Stimulated activated CD8-positive, alpha-beta memory T cell treated with anti-CD3 and anti-CD28 coated beads, Interleukin-7, amount 100 ng/mL, for 1 hour (primary cell): ENCODE measurements at places on chromosomes 1 and 21.

- no peak for DNase-seq
Observed at GRCh38 chr1:20974069-20974468, 187.0 kb upstream of the HP1BP3 start.

GRCh38 chr1:11198851-11199594 lies 9.9 kb downstream of the ANGPTL7 start:
- DNase-seq = no peak

DNA sequence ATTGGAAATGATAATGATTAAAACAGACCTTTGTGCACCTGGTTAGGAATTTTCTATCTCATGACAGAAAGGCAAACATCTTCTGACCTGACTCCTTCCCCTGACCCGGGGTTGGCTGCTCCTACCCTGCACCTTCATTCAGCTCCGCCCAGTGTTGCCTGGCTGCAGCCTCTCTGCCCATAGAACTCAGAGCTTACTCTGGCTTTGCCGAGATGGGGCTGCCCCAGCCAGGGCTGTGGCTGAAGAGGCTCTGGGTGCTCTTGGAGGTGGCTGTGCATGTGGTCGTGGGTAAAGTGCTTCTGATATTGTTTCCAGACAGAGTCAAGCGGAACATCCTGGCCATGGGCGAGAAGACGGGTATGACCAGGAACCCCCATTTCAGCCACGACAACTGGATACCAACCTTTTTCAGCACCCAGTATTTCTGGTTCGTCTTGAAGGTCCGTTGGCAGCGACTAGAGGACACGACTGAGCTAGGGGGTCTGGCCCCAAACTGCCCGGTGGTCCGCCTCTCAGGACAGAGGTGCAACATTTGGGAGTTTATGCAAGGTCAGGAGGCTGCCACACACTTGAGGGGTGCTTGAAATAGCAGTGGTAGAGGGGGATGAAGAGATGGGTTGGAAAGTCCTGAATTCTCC lies at the start of gene DIO1:
TSS of gene DIO1 (plus strand) at position 189 of the 638 bp plus-strand sequence. CDS start at position 213, 24 bp downstream.
- no peak for DNase-seq

DNA sequence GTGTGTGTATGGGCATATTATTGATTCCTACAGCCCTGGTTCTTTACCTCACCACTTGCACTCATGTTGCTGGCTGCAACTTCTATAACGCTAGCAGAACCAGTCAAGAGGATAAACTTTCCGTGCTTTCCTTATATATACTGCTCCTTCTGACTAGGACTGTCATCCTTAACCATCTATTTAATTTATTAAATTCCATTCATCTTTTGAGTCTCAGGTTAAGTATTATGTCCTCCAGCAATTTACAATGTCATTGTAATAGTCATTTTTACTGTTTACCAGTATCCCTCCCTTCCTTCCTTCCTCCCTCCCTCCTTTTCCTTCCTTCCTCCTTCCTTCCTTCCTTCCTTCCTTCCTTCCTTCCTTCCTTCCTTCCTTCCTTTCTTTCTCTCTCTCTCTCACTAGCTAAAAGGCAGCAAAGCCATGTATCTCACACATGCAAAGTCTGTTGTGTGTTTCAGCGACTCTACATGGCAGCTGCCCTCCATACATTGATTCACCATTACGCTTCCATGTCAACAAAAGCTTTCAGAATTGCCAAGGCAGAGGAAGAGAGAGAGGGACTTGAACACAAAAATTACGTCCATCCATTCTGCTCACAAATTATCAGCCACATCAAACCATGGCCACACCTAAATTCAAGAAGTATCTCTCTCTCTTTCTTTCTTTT lies 73.8 kb downstream of the ZNF326 start:
- DNase-seq = no peak

GRCh38 chr1:238336531-238336930 lies 445.8 kb upstream of the ZP4 start:
- DNase-seq = no peak

DNA sequence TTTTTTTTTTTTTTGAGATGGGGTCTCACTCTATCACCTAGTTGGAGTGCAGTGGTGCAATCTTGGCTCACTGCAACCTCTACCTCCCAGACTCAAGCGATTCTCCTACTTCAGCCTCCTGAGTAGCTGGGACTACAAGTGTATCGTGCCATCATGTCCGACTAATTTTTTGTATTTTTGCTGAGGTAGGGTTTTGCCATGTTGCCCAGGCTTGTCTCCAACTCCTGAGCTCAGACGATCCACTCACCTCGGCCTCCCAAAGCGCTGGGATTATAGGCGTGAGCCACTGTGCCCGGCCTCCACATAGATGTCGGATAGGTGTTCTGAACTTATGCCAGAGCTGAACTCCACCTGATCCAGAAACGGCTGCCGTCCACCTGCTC lies 21.1 kb downstream of the PLEKHM2 start:
- DNase-seq = no peak

DNA sequence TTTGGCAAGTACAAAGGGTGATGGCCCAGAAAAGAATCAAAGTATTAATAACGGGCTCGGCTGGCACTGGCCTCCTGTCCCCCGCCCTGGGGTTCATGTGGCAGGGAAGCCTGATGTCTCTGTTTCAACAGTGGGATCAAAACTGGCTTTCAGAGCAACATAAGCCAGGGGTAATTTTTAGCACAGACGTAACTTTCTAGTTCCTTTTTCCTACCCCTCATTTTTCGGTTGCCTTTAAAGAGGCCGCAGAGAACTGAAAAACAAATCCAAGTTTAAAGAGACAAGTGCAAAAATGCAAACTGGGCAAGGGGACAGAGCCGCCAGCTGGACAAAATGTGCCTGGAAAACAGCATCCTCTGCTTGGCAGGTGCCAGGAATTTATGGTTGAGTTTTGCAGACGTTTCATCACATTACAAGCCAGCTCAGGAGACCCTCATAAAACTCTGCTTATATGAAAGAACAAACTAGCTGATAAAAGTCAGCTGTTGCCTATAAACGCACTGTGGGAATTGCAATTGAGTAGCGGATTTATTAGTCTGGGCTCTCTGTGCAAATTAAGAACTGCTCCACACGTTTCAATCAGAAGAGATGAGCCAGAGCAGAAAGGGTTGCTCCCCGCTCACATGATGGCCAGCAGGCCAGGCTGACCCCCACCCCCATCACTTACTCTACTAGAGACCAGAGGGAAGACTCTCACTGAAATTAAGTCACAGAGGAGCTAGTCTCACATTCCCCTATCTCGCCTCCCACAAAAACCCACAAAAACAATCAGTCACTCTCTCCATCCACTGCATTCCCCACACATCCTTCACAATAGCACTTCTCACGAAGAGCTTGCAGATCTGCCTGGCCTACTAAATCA lies 15.8 kb upstream of the CDCA8 start:
- DNase-seq = no peak

- DNase-seq = no peak
Observed at GRCh38 chr1:27755865-27756264, 17.2 kb upstream of the STX12 start.

- no peak for DNase-seq
Observed at GRCh38 chr1:101216623-101217022, 20.2 kb upstream of the S1PR1 start.

DNA sequence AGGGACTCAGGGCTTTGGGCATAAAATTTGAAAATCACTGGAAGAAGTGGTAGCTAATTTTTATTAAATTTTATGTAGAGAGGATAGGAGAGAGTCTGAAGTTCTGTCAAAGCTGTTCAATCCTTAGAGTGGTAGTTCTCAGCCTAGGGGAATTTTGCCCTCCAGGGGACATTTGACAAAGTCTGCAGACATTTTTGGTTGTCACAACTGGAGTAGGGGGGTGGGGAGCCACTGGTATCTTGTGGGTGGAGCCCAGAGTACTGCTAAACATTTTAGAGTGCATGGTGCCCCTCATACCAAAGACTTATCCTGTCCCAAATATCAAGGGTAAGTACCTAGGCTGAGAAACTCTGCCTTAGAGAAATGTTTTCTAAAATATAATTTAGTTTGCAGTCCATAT lies 30.2 kb downstream of the RASAL2 start:
- no peak for DNase-seq

GRCh38 chr1:155463865-155464650 lies 98.5 kb downstream of the ASH1L start:
- DNase-seq = no peak

GRCh38 chr21:28069450-28069923 lies 923.2 kb downstream of the LTN1 start:
- no peak for DNase-seq

DNA sequence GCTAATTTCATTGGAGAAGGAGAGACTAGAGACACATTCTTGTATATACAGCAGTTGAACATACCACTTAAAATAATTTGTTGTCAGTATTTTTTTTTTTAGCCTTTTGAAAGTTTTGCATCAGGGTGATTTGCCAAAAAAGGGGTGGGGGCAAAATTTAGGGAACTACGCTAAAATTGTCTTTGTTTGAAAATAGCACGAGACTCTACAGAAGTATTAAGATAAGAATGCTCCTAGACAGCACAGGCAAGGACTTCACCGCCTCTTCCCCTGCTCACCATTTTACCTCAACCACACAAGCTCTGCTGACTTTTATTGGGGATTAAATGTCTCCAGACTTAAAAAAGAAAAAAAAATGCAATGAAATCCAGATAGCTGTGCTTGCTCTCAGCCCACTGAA lies 236.1 kb upstream of the USP25 start:
- no peak for DNase-seq
